ENCODE measurements at places on chromosomes 5 and 9. TPM values are rescaled to one million over a fixed set of nuclear protein-coding genes. Genes with fewer than 3 reads are reported as not detected.

Gene MORN5
- not detected for total RNA-seq

Gene ACSL6
- total RNA-seq, result 2.3 TPM

Gene TMEM174
- not detected for total RNA-seq

Gene EDIL3
- total RNA-seq, result 0.32 TPM

Gene C8G
- 2.1 TPM for total RNA-seq

GRCh38 chr5:154625031-154625430 lies 130.1 kb upstream of the LARP1 start:
- no peak for DNase-seq
- H3K27ac ChIP-seq, result no peak overlapping the region
- H3K27me3 ChIP-seq, result no peaks in the 10 kb centered on the region
- no peaks in the 10 kb centered on the region for H3K36me3 ChIP-seq
- H3K4me3 ChIP-seq, result no peak overlapping the region

- no peaks in the 10 kb centered on the region for H3K27me3 ChIP-seq
- no peaks in the 10 kb centered on the region for H3K4me1 ChIP-seq
- no peaks in the 10 kb centered on the region for H3K36me3 ChIP-seq
- no peak overlapping the region for H3K27ac ChIP-seq
These were observed 95.9 kb upstream of the FBN2 start for GRCh38 chr5:128633901-128634300.

DNA sequence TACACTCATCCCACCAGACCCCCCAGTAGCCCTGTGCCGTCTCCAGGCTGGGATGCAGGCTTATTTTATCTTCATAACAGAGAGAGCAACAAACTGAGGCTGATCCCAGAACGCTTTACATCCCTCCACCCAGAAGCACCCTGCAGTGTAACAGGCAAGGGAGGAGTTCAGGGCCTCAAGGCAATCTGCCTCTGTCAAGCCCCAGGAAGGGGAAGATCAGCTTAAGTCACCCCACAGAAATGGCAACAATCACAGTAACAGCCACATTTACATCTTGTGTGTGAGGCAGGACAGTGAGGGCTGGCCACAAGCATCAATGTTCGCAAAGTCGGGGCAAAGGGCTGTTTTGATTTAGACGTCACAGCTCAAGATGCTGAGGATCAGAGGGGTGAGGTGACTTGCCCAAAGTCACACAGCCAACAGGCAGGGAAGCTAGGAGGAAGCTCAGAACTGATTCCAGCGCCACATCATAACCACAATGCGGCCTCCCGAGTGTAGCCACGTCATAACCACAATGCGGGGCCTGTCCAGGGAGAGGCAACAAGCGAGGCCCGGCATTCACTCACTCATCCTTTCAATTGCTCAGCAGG lies 14.4 kb downstream of the STK10 start:
- H3K4me1 ChIP-seq, result peaks cover 25% of the 10 kb centered on the region
- no peaks in the 10 kb centered on the region for H3K36me3 ChIP-seq
- H3K27ac ChIP-seq, result peak overlapping the region; percentile 13

DNA sequence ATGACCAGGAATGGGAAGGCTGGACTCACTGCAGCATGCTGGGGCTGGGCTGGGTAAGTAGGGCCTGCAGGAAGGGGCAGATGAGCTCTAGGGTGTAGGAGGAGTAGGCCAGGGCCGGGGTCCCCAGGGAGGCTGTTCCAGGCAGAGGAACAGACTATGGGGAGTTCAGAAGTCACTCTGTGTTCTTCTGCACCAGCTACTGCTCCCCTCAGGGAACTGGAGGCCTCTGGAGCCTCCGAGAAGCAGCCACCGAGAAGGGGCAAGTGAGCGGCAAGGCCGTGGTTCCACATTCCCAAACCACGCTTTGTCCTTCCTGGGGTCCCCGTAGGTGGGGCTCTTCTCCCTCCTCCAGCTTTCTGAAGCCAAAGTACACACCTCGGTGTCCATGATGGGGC lies 8.4 kb upstream of the SLC2A6 start:
- H3K4me1 ChIP-seq, result peaks cover 22% of the 10 kb centered on the region
- H3K36me3 ChIP-seq, result no peaks in the 10 kb centered on the region
- H3K4me3 ChIP-seq, result no peak overlapping the region
- no peak for DNase-seq

DNA sequence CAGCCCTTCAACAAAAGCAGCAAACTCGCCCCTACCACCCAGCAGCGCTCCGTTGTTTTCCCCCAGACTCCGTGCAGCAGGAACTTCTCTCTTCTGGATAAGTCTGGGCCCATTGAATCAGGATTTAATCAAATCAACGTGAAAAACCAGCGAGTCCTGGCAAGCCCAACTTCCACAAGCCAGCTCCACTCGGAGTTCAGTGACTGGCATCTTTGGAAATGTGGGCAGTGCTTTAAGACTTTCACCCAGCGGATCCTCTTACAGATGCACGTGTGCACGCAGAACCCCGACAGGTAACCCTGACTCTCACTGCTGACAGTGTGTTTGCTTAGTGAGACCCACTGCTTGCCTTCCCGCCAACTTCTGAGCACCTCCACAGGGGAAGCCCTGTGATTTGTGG lies 81.8 kb downstream of the PRDM6 start:
- H3K4me3 ChIP-seq, result no peak overlapping the region
- H3K27me3 ChIP-seq, result no peaks in the 10 kb centered on the region
- no peaks in the 10 kb centered on the region for H3K4me1 ChIP-seq
- DNase-seq, result no peak
- H3K36me3 ChIP-seq, result no peaks in the 10 kb centered on the region

GRCh38 chr9:130128251-130128650 lies 44.0 kb upstream of the NCS1 start:
- H3K4me1 ChIP-seq, result no peaks in the 10 kb centered on the region
- no peak for DNase-seq
- H3K27me3 ChIP-seq, result no peaks in the 10 kb centered on the region
- H3K4me3 ChIP-seq, result no peak overlapping the region
- H3K36me3 ChIP-seq, result no peaks in the 10 kb centered on the region
- H3K27ac ChIP-seq, result no peak overlapping the region

DNA sequence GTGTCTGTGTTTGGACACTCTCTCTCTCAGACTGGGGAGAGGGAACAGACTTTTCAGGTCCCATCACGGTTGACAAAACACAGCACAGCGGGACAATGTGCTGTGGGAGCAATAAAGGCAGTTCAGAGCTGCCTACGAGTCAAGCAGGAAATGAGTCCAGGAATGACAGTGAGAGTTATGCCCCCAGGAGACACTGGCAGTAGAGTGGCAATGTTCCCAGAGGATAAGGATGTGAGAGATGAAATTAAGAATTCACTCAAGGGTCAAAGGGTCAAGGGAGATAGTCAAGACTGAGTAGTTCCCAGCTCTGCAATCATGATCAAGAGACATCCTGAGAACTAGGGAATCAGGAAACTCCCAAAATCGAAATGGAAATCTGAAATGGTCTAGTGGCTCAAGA lies 156.1 kb downstream of the LURAP1L start:
- H3K27ac ChIP-seq, result no peak overlapping the region
- no peaks in the 10 kb centered on the region for H3K36me3 ChIP-seq
- DNase-seq, result no peak
- H3K4me3 ChIP-seq, result no peak overlapping the region
- no peaks in the 10 kb centered on the region for H3K4me1 ChIP-seq

- DNase-seq, result no peak
- no peak overlapping the region for H3K4me3 ChIP-seq
- H3K36me3 ChIP-seq, result no peaks in the 10 kb centered on the region
- no peaks in the 10 kb centered on the region for H3K4me1 ChIP-seq
- H3K27ac ChIP-seq, result no peak overlapping the region
- 0 out of 2 replicates have a peak, but pooled peaks cover 6% of the 10 kb centered on the region for H3K27me3 ChIP-seq
These were observed 185.7 kb downstream of the ATPSCKMT start for GRCh38 chr5:10063997-10064396.

- no peaks in the 10 kb centered on the region for H3K27me3 ChIP-seq
- H3K36me3 ChIP-seq, result no peaks in the 10 kb centered on the region
- no peak overlapping the region for H3K27ac ChIP-seq
- no peak overlapping the region for H3K4me3 ChIP-seq
- DNase-seq, result no peak
These were observed 106.7 kb downstream of the ZNF462 start for GRCh38 chr9:106969696-106970095.

DNA sequence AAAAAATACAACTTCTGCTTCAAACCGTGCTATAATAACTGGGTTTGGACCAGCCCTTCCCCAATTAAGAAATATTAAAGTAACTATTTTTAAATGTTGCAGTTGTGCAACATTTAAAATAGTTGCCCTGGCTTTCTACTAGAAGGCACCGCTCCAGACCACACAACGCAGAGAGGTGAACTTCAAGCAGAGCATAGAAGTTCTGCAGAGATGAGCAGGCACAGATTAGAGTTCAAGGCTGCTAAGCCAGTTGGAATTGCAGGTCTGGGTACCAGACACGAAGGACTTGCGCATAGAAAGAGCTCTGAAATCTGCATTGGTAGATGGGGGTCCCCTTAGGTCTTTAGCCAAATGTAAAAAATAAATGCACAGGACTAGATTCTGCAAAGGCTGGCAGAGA lies 58.7 kb upstream of the GALNT10 start:
- no peak overlapping the region for H3K4me3 ChIP-seq
- DNase-seq, result no peak
- H3K4me1 ChIP-seq, result no peaks in the 10 kb centered on the region
- H3K27ac ChIP-seq, result no peak overlapping the region
- H3K36me3 ChIP-seq, result no peaks in the 10 kb centered on the region
- peaks cover 52% of the 10 kb centered on the region for H3K27me3 ChIP-seq

DNA sequence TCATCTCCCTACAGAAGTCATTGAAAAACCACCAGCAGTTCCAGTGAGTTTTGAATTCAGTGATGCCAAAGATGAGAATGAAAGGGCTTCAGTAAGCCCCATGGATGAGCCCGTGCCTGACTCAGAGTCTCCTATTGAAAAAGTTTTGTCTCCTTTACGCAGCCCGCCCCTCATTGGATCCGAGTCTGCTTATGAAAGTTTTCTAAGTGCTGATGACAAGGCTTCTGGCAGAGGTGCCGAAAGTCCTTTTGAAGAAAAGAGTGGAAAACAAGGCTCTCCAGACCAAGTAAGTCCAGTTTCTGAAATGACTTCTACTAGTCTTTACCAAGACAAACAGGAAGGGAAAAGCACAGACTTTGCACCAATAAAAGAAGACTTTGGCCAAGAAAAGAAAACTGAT lies 90.1 kb downstream of the MAP1B start:
- DNase-seq, result no peak
- no peaks in the 10 kb centered on the region for H3K36me3 ChIP-seq
- no peak overlapping the region for H3K4me3 ChIP-seq
- no peaks in the 10 kb centered on the region for H3K27me3 ChIP-seq
- H3K27ac ChIP-seq, result no peak overlapping the region
- H3K4me1 ChIP-seq, result no peaks in the 10 kb centered on the region

DNA sequence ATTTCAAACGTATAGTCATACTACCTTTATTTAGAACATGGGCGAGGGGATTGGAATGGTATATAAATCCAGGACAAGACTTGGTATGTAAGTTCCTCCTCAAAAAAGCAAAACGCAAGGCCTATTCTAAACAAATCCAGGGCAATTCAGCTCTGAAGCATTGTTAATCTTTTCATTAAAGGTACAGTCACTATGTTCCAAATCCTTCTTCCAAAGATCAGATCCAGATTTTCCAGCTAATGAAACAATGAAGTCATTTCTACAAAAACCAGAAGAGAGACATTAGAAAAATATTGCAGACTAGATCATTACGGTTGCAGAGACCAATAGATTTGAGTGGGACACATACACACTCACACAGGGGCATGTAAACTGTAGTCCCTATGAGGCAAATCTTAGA lies 116.1 kb upstream of the BNC2 start:
- no peaks in the 10 kb centered on the region for H3K36me3 ChIP-seq
- H3K27ac ChIP-seq, result no peak overlapping the region
- no peak overlapping the region for H3K4me3 ChIP-seq
- no peaks in the 10 kb centered on the region for H3K27me3 ChIP-seq

GRCh38 chr9:98254228-98255060 lies 1.0 kb downstream of the TBC1D2 start:
- H3K27me3 ChIP-seq, result no peaks in the 10 kb centered on the region
- H3K36me3 ChIP-seq, result no peaks in the 10 kb centered on the region
- H3K4me1 ChIP-seq, result peaks cover 62% of the 10 kb centered on the region
- H3K27ac ChIP-seq, result no peak overlapping the region
- H3K4me3 ChIP-seq, result peak overlapping the region; percentile 96
- DNase-seq, result no peak

DNA sequence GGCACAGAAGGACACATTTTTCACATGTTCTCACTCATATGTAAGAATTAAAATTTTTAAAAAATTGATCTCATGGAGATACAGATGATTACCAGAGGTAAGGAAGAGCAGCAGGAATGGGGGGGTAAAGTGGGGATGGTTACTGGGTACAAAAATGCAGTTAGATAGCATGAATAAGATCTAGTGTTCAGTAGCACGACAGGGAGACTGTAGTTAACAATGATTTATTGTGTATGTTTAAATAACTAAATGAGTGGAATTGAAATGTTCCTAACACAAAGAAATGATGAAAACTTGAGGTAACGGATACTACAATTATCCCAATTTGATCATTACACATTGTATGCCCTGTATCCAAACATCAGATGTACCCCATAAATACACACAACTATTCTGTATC lies 15.2 kb upstream of the TGFBI start:
- H3K36me3 ChIP-seq, result no peaks in the 10 kb centered on the region
- no peak overlapping the region for H3K4me3 ChIP-seq
- no peak for DNase-seq
- H3K27ac ChIP-seq, result no peak overlapping the region
- H3K4me1 ChIP-seq, result peaks cover 39% of the 10 kb centered on the region

GRCh38 chr5:149012350-149012749 lies 50.5 kb downstream of the SH3TC2 start:
- no peak overlapping the region for H3K27ac ChIP-seq
- peaks cover 9% of the 10 kb centered on the region for H3K4me1 ChIP-seq
- H3K36me3 ChIP-seq, result no peaks in the 10 kb centered on the region
- DNase-seq, result no peak
- H3K27me3 ChIP-seq, result no peaks in the 10 kb centered on the region

DNA sequence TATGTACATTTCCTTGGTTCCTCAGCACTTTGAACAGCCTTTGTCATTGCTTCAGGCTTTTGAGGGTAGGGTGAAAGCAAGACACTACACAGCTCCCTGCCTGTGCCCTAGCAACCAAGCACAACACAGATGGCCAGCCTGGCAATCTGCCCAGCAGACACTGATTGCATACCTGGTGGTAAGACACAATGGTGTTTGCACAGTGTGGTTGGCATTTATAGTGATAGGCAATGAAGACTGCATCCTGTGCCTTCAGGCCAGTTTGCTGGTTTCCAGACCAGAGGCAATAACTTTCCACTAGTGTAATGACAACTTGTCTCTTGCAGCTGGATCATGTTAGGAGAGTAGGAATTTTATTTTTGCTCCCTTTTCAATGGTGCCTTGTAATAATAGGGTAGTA lies 144.5 kb upstream of the TNC start:
- peak; percentile 10 for DNase-seq
- H3K27ac ChIP-seq, result no peak overlapping the region
- H3K4me3 ChIP-seq, result no peak overlapping the region
- no peaks in the 10 kb centered on the region for H3K36me3 ChIP-seq
- H3K27me3 ChIP-seq, result no peaks in the 10 kb centered on the region
- H3K4me1 ChIP-seq, result no peaks in the 10 kb centered on the region

- H3K4me1 ChIP-seq, result no peaks in the 10 kb centered on the region
- no peak overlapping the region for H3K4me3 ChIP-seq
- DNase-seq, result peak; percentile 23
- no peaks in the 10 kb centered on the region for H3K27me3 ChIP-seq
- no peaks in the 10 kb centered on the region for H3K36me3 ChIP-seq
These were observed 77.0 kb downstream of the CYFIP2 start for GRCh38 chr5:157342822-157343402.
